IMR-90 (cell line): ENCODE measurements at places on chromosomes 6 and 20. TPM values are rescaled to one million over a fixed set of nuclear protein-coding genes. Genes with fewer than 3 reads are reported as not detected.
A peak's percentile ranks its signal among the peaks of the same experiment; 100 is the strongest.

TSBP1 gene
- not detected in 2 replicates for total RNA-seq

KIF25 gene
- not detected in 2 replicates for total RNA-seq

TMEM181 gene
- total RNA-seq: 27.8 and 40.0 TPM in 2 replicates

EFCAB8 gene
- total RNA-seq: not detected in 2 replicates

GTF3C6 gene
- 10.4 and 42.5 TPM in 2 replicates for total RNA-seq

DNA sequence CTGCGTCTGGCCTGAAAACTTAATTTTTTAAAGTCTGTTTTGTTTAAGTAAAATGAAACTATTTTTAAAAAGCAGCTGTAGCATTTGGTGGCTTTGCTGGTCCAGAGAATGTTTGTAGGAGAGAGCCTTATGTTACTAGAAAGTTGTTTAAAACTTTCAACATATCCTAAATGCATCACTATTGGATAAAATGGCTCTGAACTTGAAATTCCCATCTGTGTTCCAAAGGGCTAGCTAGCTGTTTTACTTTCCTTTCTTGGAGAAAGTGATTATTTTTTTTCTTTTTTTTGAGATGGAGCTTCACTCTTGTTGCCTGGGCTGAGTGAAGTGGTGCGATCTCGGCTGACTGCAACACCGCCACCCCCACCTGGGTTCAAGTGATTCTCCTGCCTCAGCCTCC lies 2.5 kb downstream of the SYNJ2 start:
- peak overlapping the region; percentile 53; the same call in 1 of the 2 replicates for H3K27ac ChIP-seq
- no peaks in the 10 kb centered on the region for H3K27me3 ChIP-seq
- H3K4me3 ChIP-seq: no peak overlapping the region
- H3K36me3 ChIP-seq: peaks cover 3% of the 10 kb centered on the region; the same call in 1 of the 2 replicates
- DNase-seq: peak; percentile 31

- no peaks in the 10 kb centered on the region for H3K27me3 ChIP-seq
- no peak overlapping the region for H3K27ac ChIP-seq
- no peaks in the 10 kb centered on the region for H3K4me1 ChIP-seq
- peaks cover 3% of the 10 kb centered on the region for H3K36me3 ChIP-seq
- H3K4me3 ChIP-seq: no peak overlapping the region
Measured at GRCh38 chr6:42996513-42996912, 12.1 kb downstream of the PPP2R5D start.

- DNase-seq: peak; percentile 58
- H3K4me3 ChIP-seq: no peak overlapping the region
- no peak overlapping the region for H3K27ac ChIP-seq
- no peaks in the 10 kb centered on the region for H3K27me3 ChIP-seq
- peaks cover 3% of the 10 kb centered on the region; the same call in 1 of the 2 replicates for H3K36me3 ChIP-seq
- peaks cover 4% of the 10 kb centered on the region for H3K4me1 ChIP-seq
Measured at GRCh38 chr20:41524980-41525613, 93.1 kb downstream of the CHD6 start.

DNA sequence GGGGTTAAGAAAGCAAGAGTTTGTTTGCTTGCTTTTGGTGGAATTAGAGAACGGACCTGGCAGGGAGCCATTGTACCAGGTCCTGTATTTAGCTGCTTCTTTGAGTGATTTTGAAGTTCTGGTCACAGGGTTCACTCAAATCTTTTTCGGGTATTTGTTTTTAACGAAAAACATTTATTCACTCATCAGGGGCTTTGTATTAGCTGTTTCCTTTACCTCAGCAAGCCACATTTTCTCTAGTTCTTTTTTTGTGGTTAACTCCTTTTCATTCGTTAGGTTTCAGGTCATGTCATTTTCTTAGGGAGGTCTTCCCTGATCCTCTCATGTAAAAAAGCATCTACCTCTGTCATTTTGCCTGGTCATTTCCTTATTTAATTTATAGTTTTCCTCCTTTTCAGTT lies 1502.2 kb downstream of the GRIK2 start:
- H3K27ac ChIP-seq: no peak overlapping the region
- no peaks in the 10 kb centered on the region for H3K4me1 ChIP-seq
- H3K36me3 ChIP-seq: no peaks in the 10 kb centered on the region
- no peak for DNase-seq

GRCh38 chr20:53582574-53583351 lies 10.9 kb downstream of the ZNF217 start:
- no peaks in the 10 kb centered on the region for H3K27me3 ChIP-seq
- peak overlapping the region; percentile 57 for H3K27ac ChIP-seq
- H3K4me3 ChIP-seq: no peak overlapping the region
- peak; percentile 95 for DNase-seq
- H3K4me1 ChIP-seq: peaks cover 22% of the 10 kb centered on the region

DNA sequence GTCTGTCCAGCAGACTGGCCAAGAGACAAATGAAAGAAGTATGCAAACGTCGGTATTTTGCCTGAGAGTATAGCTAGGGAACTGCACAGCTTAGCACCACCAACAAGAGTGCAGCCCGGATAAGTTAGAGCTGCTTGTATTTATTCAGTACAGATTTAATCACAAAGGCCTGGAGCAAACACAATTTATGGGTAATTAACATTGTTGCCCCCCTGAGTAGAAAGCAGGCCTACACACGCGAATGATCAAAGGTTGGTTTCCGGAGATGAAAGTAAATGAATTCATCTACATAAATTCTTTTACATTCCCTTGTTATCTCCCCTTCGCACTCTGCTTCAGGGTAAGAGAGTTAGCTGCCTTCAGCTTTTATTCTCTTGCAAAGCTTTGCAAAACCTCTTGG lies 24.7 kb upstream of the CRISP1 start:
- H3K4me3 ChIP-seq: no peak overlapping the region
- no peak overlapping the region for H3K27ac ChIP-seq
- H3K36me3 ChIP-seq: no peaks in the 10 kb centered on the region
- no peak for DNase-seq
- no peaks in the 10 kb centered on the region for H3K4me1 ChIP-seq

DNA sequence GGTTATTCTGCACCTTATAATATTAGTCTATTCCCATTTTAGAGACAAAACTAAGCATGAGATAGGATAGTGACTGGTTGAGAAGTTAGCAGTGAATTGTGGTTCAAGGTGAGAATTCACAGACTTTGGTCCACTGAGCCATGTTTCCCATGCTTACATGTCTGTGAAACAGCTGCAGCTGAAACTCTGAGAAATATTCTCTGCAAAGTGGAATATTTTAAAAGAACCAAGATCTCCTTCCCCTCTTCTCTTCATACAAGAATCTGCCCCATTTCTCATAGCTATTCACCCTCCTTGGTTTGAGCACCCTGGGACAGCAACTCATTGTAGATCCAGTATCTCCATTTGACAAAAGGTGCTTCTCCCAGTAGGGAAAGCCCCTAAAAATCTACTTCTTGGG lies 70.2 kb upstream of the TMEM170B start:
- no peak for DNase-seq
- H3K27ac ChIP-seq: no peak overlapping the region
- peaks cover 5% of the 10 kb centered on the region for H3K4me1 ChIP-seq
- no peaks in the 10 kb centered on the region; the same call in 1 of the 2 replicates for H3K27me3 ChIP-seq
- H3K4me3 ChIP-seq: no peak overlapping the region

DNA sequence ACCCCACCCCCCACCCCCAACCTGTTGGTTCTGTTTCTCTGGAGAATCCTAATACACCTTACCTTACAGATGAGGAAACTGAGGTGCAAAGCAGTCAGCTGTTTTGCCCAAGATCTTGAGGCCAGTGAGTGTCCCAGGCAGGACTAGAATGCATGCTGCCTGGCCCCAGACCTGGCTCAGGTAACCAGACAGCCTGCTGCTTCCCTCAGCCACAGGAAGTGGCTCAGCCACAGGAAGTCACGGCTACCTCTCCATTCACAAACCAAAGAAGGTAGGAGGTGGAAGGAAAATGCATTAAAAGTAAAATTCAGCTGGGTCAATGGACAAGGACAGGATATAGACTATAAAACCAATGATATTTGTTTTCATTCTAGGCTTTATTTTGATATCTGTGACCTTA lies 517.6 kb downstream of the CD83 start:
- H3K36me3 ChIP-seq: no peaks in the 10 kb centered on the region
- H3K4me3 ChIP-seq: no peak overlapping the region
- no peak for DNase-seq
- no peak overlapping the region for H3K27ac ChIP-seq
- peaks cover 8% of the 10 kb centered on the region; the same call in 1 of the 2 replicates for H3K27me3 ChIP-seq

DNA sequence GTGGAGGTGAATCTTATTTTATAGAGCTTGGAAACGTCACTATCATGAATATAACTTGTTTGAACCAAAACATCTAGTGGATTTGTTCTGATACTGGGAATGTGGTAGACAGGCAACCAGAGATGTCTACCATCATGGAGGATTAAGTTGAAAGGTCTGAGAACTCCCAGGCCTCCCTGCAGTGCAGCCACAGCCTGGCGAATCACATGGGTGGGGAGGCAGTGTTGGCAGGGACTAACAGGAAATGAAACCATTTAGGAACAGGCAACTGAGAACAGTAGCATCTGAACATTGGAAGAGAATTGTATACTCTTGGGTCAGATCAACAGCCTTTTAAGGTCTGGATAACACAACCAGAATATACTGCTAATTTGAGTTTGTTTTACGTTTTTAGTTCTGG lies 22.3 kb upstream of the CEP162 start:
- H3K27me3 ChIP-seq: no peaks in the 10 kb centered on the region
- H3K27ac ChIP-seq: no peak overlapping the region
- no peak for DNase-seq
- no peaks in the 10 kb centered on the region for H3K36me3 ChIP-seq

GRCh38 chr6:97392735-97393134 lies 109.7 kb upstream of the MMS22L start:
- H3K27ac ChIP-seq: no peak overlapping the region
- H3K4me1 ChIP-seq: no peaks in the 10 kb centered on the region

GRCh38 chr20:4674672-4675071 lies 47.0 kb upstream of the PRND start:
- no peak overlapping the region for H3K27ac ChIP-seq
- H3K36me3 ChIP-seq: no peaks in the 10 kb centered on the region
- no peak overlapping the region for H3K4me3 ChIP-seq
- no peak for DNase-seq
- no peaks in the 10 kb centered on the region for H3K4me1 ChIP-seq

DNA sequence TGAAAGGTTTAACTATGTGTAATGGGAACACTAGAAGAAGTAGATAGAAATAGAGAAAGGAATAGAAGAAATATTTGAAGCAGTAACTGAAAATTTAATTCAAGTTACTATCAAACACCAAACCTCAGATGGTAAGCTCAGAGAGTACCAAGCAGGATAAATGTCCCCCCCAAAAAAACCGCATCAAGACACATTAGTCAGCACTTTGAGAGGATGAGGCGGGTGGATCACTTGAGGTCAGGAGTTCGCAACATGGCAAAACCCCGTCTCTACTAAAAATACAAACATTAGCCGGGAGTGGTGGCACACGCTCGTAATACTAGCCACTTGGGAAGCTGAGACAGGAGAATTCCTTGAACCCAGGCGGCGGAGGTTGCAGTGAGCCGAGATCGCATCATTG lies 253.1 kb downstream of the C6orf118 start:
- no peak overlapping the region for H3K4me3 ChIP-seq
- DNase-seq: no peak
- no peaks in the 10 kb centered on the region for H3K27me3 ChIP-seq
- no peaks in the 10 kb centered on the region for H3K4me1 ChIP-seq

- no peaks in the 10 kb centered on the region for H3K36me3 ChIP-seq
- DNase-seq: no peak
- H3K27me3 ChIP-seq: no peaks in the 10 kb centered on the region
- H3K27ac ChIP-seq: no peak overlapping the region
Measured at GRCh38 chr6:158892266-158892665, 73.1 kb upstream of the EZR start.

- H3K4me3 ChIP-seq: no peak overlapping the region
- H3K36me3 ChIP-seq: no peaks in the 10 kb centered on the region
- H3K4me1 ChIP-seq: peaks cover 18% of the 10 kb centered on the region
Measured at GRCh38 chr6:130033949-130034348, 15.6 kb downstream of the L3MBTL3 start.

- H3K4me1 ChIP-seq: no peaks in the 10 kb centered on the region
- no peaks in the 10 kb centered on the region for H3K27me3 ChIP-seq
- H3K4me3 ChIP-seq: peak overlapping the region; percentile 13; the same call in 1 of the 2 replicates
- DNase-seq: peak; percentile 21
- H3K27ac ChIP-seq: 0 out of 2 replicates have a peak overlapping the region, but pooled peaks have one; percentile 14
Measured at GRCh38 chr6:147201885-147202515, 2.2 kb upstream of the STXBP5 start.

GRCh38 chr6:156899071-156899470 lies 121.9 kb downstream of the ARID1B start:
- no peaks in the 10 kb centered on the region for H3K4me1 ChIP-seq
- no peak for DNase-seq
- no peaks in the 10 kb centered on the region for H3K27me3 ChIP-seq
- no peak overlapping the region for H3K27ac ChIP-seq
- no peaks in the 10 kb centered on the region for H3K36me3 ChIP-seq
- H3K4me3 ChIP-seq: no peak overlapping the region

- DNase-seq: no peak
- H3K27ac ChIP-seq: no peak overlapping the region
- no peaks in the 10 kb centered on the region for H3K27me3 ChIP-seq
- H3K36me3 ChIP-seq: no peaks in the 10 kb centered on the region
- no peak overlapping the region for H3K4me3 ChIP-seq
Measured at GRCh38 chr6:105949869-105950268, 136.3 kb upstream of the PRDM1 start.

DNA sequence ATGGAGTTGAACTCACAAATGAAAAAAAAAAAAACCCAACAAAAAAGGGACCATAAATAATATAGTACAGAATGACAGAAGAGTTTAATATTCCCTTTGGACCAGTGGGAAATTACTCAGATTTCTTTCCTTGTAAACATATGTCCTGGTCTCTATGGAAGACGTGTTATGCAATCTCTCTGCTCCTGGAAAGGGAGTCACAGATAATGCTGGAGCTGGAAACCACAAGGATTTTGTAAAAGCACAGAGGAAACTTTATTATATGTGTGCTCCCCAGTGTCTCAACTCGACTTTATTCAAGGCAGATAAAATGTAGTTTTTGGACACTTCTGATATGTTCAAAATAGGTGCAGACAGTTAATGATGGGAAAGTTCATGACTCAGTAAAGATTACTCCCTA lies 88.1 kb upstream of the ZFP64 start:
- no peak for DNase-seq
- no peak overlapping the region for H3K27ac ChIP-seq
- H3K36me3 ChIP-seq: no peaks in the 10 kb centered on the region

- H3K36me3 ChIP-seq: no peaks in the 10 kb centered on the region
- no peaks in the 10 kb centered on the region for H3K4me1 ChIP-seq
- no peak for DNase-seq
- H3K27ac ChIP-seq: no peak overlapping the region
Measured at GRCh38 chr20:5524896-5525295, 208.1 kb upstream of the PROKR2 start.
